ENCODE measurements at places on chromosomes 13 and 19. TPM values are rescaled to one million over a fixed set of nuclear protein-coding genes. Genes with fewer than 3 reads are reported as not detected.

The FAM216B gene
- not detected for total RNA-seq

The RYR1 gene
- not detected for total RNA-seq

The COX7A1 gene
- 14.8 TPM for total RNA-seq

The FEM1A gene
- 7.4 TPM for total RNA-seq

The LCP1 gene
- total RNA-seq: 8.9 TPM

The STXBP2 gene
- total RNA-seq: 18.5 TPM

The ABCC4 gene
- total RNA-seq: 69.5 TPM

The ZNF728 gene
- 0.18 TPM for total RNA-seq

The GZMM gene
- not detected for total RNA-seq

The MIA gene
- not detected for total RNA-seq

The MISP gene
- total RNA-seq: not detected

The TDRD3 gene
- total RNA-seq: 18.4 TPM

The C19orf67 gene
- not detected for total RNA-seq

The ACER1 gene
- not detected for total RNA-seq

The TMEM255B gene
- total RNA-seq: 0.83 TPM
